ENCODE measurements at places on chromosomes 16 and 17.
A peak's percentile ranks its signal among the peaks of the same experiment; 100 is the strongest.

DNA sequence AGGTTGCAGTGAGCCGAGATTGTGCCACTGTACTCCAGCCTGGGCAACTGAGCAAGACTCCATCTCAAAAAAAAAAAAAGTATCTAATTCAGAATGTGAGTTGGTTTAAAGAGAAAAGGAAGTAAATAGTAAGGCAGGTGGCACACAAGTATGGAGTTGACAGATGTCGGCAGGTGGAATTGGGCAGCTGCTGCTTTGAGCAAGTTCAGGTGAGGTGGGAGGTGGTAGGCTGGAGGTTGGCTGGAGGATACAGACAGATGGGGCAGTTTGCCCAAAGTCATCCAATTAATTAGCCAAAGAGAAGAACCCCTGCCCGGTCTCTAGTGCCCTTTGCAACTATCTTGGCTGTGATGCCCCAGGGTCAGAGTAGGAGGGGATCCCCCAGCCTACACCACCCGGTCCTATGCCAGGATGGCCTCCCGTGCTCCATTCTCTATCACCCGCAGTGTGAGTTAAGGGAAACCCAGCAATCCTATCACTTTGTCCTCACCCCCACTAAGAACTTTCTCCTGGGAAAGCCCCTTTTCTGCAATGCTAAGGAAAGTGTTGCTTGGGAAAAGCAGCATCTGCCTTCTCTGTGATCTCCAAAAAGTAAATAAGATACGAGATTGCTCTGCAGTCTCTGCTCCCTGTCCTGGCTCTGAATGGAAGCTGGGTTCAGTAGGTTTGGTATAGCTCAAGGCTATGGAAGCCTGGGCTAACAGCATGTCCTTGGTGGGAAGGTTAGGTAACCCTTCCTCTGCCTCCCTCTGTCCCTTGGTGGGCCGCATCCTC is 32.2 kb downstream of the SLC12A3 start:
- no peak for DNase-seq

DNA sequence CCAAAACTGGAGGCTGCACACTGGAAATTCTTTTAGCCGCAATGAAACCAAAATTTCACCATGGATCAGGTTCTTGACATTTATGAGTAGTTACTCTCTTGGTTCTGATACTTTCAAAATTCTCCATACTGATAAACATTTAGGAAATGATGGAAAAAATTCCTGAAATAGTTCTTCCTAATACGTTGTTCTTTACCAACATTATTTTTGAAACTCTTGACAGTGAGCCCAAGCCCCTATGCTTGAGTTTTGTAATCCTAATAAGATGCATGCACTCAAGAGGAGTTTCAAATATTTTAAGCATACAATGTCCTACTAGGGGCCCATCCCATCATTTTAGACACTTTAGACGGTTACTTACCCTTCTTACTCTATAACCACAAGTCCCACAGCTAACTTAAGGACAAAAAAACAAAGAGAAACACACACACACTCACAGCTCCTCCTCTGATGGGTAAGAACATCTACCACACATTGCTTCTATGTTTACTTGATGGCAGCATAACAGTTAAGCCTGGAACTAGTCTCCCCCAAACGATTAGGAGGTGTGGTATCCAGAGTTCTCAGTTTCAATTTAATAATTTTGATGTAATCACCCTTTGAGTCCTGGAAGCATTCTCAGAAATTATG is 3.7 kb downstream of the VEZF1 start:
- no peak for DNase-seq

DNA sequence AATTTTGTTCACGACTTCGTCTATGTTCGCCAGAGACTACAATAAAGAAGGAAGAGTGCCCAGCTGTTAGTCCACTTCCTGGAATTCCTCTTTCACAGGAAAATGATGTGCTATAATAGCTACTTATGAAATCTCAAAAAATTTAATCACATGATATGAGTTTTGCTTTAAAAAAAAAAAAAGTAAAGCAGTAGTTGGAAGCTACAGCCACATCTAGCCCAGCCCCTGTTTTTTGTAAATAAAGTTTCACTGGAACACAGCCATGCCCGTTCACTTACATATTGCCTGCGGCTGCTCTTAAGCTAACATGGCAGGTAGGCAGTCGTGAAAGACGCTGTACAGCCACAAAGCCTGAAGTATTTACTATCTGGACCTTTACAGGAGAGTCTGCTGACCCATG is 15.3 kb downstream of the VPS53 start:
- DNase-seq: peak; percentile 58

DNA sequence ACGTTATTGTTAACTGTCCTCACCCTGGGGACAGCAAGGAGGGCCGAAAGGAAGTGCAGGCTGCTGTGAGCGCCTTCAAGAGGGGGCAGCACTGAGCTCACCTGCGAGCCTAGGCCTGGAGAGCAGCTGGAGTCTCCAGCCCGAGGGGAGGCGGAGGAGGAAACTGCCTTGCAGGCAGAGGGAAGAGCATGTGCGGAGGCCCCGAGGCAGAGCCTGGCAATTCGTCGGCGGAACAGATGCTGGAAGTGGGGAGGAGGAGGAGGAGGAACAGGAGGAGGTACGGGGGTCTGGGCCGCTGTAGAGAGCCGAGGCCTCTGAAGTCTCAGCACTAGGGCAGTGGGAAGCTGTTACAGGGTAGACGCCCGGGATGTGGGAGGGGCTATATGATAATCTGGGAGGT is 49.6 kb upstream of the PLCG2 start:
- DNase-seq: no peak

- DNase-seq: no peak
These were observed 239.4 kb downstream of the MRTFB start for GRCh38 chr16:14310519-14310991.

GRCh38 chr17:7404737-7405349 is 946 bp upstream of the TMEM256 start:
- DNase-seq: no peak

DNA sequence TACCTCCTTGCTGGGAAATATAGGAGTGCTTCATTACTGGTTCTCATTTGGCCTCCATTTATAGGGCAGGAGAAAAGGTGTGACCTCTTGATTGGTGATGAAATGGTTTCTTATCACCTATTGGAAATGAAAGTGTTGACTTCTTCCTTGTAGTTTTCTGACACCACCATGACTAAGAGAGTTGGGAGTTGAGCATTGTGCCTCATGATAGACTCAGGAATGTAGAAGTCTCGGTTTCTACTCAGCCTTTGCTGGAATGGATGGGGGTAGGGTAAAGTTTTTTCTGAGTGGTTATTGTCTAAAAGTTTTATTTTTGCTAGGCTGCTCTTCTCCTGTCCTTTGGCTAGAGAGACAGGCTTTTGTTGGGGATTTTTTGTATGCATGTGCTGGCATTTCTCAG is 117.4 kb downstream of the PHKB start:
- DNase-seq: no peak

GRCh38 chr17:73770849-73771229 is 126.6 kb upstream of the SDK2 start:
- DNase-seq: no peak

- DNase-seq: no peak
These were observed 17.2 kb downstream of the MSI2 start for GRCh38 chr17:57273490-57273889.

DNA sequence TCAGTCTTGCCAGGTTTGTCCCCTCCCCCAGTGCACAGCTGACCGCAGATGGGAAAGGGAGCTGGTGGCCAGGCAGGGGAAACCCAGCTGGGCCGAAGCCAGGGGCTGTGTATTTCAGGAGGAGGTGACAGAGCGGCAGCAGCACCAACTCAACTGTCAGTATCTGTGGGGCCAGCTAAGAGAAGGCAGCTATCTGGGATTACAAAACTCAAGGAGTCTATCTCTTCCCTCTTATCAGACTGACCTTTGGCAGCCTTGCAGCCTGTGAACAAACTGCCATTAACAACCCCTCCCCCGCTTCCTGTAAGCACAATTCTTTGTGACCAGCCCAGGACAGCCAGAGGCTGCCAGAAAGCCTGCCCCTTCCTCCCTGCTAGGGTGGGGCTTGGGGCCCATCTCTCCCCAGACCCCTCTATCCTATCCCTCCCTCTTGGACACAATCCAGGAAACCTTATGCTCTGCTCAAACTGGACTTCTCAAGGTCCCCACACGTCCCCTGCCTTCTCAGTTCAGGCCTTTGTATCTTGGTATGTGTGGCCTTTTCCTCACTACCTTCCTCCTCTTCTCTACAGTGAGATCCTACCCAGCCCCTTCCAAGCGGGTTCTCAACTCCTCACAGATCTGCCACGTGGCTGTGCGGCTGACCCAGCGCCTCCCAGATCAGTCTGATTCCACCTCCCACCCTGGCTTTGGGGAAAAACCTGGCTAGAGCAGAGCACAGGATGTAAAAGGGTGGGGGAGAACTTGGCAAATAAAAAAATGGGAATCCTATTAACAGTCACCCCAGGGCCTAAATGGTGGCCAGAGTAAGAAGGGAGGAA is 10.5 kb downstream of the ST3GAL2 start:
- DNase-seq: peak; percentile 91

DNA sequence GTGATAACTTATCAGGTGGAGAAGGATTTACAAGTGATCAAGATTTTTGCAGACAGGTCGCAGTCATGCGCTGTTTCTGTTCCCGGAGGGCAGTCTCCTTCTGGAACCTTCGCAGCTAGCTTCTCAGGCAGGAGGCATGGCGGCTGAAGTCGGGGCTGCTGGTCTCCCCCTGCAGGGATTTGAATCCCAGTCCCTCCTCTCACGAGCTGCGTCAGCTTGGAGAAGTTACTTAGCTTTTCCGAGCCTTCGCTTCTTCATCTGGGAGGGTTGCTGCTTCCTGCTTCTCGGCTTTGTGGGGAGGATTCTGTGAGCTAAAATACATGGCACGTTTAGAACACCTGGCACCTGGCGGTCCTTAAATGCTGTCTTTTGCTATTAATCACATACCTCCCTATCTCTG is 287.8 kb upstream of the FOXF1 start:
- DNase-seq: no peak

DNA sequence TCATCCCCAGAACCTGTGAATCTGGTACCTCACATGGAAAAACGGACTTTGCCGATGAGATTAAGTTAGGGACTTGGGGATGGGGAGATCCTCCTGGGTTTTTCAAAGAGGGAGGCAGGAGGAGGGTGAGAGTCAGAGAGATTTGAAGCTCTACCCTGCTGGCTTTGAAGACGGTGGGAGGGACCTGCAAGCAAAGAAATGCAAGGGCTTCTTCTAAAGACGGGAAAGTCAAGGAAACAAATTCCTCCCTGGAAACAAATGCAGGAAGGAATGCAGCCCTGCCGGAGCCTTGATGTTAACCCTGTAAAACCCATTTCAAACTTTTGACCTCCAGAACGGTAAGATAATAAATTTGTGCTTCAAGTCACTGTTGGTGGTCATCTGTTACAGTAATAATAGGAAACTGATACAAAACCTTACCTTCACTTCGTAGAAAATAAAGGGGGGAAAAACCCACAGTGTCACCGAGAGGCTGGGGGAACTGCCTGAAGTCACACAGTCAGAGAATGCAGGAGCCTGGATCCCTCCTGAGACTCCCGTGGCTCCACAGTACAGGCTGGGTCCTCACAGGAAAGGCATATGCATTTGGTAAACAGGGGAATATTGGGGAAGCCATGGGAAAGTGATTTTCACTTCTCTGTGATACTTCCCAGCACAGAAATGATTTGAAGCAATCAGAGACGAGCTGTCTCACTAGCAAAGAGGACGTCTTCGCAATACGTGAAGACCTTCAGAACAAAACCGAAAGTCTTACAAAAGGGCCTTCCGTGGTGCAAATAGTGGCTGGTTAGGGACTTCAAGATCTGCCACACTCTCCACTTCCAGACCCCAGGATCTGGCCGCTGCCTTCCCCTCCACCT is 58.9 kb upstream of the CLEC3A start:
- DNase-seq: no peak

DNA sequence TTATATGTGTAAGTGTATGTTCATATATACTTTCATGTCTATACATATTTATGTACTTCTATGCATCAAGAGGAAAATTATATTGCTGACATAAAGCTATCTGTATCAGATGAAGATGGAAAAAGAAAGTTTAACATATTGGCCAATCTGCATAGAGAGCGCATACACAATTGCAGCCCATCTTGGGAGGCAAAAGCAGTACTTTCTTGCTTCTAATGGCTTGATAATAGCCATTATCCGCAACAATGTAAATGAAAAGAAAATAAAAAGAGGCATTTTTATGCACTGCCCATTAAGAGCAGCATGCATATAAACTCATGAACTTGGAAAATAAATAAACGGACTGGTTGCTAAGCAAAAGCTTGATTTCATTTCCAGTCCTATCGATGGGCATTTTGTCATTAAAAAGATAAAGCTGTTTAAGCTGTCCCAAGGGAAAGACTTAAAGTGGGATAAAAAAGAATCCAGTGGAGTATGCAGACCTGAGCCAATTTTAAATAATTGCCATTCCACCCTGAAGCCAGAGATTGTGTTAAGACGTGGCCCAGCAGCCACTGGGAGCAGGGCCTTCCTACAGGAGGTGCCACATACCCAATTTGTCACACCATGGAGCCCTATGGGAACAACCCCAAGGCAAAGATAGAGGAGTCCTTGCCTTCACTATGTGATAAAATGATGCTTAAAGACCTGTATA is 183.6 kb upstream of the CDH11 start:
- DNase-seq: no peak

Measured in PC-3 (cell line).